ENCODE measurements at places on chromosomes 5 and 9.

DNA sequence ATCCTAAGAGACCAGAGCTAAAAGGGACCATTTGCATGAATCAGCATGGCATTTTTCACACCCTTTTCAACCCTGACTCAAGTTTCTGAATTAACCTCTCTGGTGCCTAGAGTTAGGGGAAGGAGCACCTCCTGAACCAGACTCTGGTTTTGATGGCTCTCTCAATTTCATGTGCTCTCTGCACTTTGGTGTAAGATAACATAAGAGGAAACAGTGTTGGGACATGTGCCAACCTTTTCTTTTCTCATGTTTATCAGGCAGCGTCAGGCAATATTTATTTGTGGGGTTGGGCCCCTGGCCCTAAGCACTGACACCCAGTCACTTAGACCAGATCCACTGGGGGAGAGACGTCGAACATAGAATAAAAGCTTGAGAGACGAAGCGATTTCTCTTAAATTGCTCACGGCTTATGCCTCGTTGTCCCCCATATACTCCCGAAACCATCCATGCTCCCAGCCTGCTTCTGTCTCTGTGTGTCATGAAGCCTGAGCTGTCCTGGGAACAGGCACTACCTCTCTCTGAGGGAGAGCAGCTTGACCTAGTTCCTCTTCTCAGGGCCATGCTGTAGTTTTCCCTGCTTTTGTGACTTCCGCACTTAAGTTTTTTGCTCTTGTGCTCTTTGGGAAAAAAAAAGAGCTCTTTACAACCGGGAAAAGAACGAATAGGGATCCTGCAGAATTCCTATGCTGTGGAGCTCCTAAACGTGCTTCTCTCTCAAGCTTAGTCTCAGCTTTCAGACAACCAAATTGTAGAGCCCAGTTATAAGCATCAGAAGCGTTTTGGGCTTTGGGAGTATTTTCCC, 195.7 kb downstream of the NR3C1 start:
- no peak for DNase-seq

GRCh38 chr9:121878271-121878822, 214.8 kb downstream of the TTLL11 start:
- no peak for DNase-seq

- no peak for DNase-seq
Observed at GRCh38 chr9:106758911-106759310, 104.1 kb upstream of the ZNF462 start.

- DNase-seq: no peak
Observed at GRCh38 chr9:5586391-5586802, 42.5 kb upstream of the RIC1 start.

- DNase-seq: no peak
Observed at GRCh38 chr5:111545031-111545430, 32.7 kb upstream of the STARD4 start.

DNA sequence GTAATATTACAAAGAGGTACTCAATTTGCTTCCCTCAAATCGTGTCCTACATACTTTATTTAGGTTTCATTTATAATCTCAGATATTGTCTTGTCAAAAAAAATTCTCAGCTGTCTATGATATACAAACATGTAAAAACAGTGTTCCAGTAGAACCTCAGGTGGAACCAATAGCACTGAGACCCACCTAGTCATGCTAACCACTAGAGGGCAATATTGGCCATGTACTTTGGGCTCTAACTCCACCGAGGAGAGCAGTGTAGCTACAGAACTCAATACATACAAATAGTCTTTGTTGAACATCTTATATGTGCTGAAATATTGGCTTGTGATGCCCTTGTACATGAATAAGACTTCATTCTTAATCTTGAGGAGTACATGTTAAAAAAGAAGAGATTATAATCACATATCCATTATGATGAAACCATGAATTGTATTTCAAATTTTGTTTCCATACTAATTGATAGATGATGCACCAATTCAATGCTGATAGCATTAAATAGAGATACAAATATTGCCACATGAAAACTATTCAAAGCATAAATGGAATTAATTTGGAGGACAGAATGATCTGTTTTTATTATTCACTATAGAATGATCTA, 71.2 kb upstream of the CNTLN start:
- DNase-seq: no peak

DNA sequence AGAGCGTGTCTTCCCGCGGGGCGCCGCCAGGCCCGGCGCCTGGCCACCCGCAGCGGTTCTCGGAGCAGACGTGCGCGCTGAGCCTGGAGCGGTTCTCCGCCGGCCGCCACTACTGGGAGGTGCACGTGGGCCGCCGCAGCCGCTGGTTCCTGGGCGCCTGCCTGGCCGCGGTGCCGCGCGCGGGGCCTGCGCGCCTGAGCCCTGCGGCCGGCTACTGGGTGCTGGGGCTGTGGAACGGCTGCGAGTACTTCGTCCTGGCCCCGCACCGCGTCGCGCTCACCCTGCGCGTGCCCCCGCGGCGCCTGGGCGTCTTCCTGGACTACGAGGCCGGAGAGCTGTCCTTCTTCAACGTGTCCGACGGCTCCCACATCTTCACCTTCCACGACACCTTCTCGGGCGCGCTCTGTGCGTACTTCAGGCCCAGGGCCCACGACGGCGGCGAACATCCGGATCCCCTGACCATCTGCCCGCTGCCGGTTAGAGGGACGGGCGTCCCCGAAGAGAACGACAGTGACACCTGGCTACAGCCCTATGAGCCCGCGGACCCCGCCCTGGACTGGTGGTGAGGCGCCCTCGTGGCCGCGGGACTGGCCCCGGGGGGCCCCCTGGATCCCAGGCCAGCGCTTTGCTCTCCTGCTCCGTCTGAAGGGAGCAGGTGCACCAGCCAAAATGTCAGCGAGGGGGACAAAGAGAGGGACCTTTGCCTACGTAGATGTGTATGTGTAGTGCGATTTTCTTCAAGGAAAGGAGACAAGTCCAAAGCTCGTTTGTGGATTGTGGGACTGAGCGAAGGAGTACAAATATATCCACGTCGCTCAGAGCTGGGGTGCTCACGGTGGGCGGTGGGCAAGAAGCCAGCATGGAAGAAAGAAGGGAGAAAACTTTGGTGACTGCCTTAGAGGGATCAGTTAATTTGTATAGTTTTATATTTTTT, 19.5 kb downstream of the BTNL9 start:
- DNase-seq: no peak

DNA sequence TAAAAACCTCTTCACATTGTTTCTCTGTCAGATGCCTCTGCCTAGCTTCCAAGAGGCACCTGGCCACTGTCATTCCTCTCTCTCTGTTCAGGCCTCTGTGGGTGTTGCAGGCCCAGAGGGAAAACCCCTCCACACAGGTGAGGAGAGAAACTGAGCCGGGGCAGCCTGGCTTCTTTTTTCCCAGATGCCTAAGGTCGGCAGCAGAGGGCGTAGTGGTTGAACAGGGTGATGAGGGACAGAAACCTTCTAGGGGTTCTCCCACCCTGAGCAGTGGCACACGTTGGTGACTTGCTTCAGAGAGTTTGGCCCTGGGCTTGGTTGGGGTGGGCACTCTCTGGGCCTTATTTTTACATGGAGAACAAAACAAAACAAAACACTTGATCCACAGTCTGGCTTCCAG, 12.2 kb downstream of the IL9 start:
- no peak for DNase-seq

DNA sequence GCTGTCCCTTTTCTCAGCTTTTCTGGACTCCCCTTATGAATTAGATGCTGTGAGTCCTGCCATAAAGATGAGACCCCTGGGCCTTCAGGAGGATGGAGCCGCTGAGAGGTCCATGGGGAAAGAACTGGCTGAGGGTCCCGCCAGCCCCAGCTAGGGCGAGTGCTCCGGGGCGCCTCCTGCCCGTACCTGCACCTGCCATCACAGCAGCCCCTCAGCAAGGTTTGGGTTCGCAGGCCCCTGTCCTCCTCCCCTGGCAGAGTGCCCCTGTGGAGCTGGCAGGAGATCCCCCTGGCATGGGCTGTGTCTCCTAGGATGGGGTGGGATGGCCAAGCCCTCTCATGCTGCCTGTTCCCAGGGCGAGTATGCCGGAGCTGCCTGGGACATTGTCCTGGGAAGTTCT, 64.2 kb downstream of the COL5A1 start:
- DNase-seq: no peak

DNA sequence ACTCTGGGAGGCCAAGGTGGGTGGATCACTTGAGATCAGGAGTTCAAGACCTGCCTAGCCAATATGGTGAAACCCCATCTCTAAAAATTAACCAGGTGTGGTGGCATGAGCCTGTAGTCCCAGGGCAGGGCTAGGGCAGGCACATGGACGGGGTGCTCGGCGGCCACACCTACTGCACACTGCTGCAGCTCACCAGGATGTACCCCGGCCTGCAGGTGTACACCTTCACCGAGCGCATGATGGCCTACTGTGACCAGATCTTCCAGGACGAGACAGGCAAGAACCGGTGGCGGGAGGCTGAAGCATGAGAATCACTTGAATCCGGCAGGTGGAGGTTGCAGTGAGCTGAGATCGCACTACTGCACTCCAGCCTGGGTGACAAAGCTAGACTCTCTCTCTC, 3.2 kb downstream of the ST6GALNAC4 start:
- DNase-seq: no peak

DNA sequence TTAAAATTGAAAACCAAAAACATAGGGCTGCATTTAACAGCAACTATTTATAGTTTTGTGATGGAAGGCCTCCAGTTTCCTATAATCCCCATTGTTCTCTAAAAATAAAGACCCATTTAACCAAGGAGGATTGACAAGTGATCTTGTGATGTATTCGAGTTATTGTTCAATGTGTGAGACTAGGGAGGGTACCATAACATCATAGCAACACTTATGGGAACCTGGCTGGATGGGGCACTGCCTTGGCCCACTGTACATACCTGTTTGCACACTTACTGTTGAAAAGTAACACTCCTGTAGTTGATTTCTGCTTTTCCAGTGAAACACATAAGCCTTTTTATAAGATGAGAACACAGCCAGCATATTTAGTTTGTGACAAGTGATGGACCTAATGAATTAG, 32.3 kb downstream of the MACIR start:
- DNase-seq: no peak

GRCh38 chr5:54619731-54620130, 102.2 kb downstream of the SNX18 start:
- no peak for DNase-seq

DNA sequence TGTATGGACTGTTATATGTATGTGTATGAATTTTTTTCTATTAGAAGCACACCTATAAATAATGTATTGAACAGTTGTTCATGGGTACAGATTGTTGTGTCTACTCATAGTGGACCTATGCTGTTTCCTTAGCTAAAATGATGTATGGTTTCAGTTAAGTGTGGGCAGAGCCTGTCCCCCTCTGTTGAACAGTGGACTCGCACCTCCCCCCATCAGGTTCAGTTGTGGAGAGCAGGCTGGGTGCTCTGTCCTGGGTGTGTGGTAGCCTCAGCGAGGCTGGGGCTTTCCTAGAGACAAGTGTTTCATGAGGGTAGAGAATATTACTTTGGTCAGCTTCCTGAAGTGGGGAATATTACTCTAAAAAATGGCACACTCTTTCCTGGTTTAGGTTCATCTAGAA, 47.4 kb upstream of the LRRTM2 start:
- DNase-seq: no peak

- no peak for DNase-seq
Observed at GRCh38 chr5:57776035-57776434, 293.4 kb upstream of the ACTBL2 start.

GRCh38 chr5:173954671-173955521, 34.1 kb upstream of the C5orf47 start:
- DNase-seq: no peak

GRCh38 chr5:57302643-57303042, 128.8 kb downstream of the GPBP1 start:
- DNase-seq: no peak

DNA sequence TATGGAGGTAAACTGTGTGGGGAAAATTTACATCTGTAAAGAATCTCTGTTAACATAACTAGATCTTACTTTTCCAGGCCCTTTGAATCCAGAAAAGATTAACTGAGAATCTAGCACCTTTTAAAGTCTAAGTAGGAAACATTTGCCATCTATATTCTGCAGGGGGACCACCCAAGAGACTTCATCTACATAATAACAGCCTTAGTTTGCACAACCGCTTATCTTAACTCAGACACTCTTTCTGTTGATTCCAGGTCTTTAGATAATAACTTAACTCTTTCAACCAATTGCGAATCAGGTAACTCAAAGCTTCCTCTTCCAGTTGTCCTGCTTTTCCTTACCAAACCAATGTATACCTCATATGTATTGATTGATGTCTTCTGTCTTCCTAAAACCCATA, 53.4 kb downstream of the GDNF start:
- no peak for DNase-seq

DNA sequence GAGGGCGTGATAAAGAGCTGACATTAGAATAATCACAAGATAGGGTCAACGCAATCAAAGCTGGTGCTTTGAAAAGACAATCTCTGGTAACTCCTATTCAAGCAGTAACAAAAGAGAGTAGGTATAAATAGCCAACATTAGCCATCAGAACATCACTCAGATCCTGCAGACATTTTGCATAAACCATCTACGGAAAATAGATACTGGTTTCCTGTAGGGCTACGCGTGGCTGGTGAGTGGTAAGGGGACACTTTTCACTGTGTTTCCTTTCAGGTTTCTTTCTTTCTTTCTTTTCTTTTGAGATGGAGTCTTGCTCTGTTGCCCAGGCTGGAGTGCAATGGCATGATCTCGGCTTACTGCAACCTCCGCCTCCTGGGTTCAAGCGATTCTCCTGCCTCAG, 22.3 kb downstream of the TTF1 start:
- no peak for DNase-seq

- no peak for DNase-seq
Observed at GRCh38 chr5:99866740-99867139, 668.4 kb upstream of the FAM174A start.

DNA sequence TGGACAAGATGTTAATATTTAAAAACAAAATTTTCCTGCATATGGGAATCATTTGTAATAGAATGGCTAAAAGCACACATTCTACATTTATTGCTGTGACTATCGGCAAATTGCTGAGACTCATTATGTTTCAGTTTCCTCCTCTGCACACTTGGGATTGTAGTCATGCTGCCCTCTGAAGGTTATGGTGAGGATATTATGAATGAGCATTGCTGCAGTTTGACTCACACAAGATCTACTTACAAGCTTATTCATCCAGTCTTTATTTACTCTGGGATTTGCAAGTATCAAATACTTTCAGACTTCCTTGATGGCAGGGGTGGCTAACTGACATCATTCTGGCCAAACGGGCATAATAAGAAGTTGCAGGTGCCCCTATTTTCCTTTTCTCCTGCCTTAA, 9.5 kb upstream of the NFIL3 start:
- DNase-seq: no peak

DNA sequence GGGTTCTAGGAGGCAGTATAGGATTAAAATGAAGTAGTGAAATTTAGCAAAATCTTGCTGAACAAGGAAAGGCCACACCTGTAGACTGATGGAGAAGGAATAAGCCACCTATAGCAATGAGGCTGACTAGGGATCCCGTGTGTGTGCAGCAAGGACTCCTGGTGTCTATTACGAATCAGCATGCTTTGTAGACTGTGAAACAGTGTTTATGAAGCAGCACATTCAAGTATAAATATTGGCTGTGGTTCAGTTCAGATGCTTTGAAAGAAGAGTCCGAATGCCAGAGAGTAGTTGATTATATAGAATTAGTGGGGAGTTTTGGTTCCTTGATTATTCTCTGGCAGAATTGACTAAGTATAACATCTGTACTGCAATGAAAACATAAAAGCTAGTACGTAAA, 41.8 kb downstream of the CAST start:
- no peak for DNase-seq
